ENCODE measurements at places on chromosomes 2 and 18.

GRCh38 chr18:41714872-41715271 lies 240.2 kb upstream of the PIK3C3 start:
- DNase-seq: no peak

DNA sequence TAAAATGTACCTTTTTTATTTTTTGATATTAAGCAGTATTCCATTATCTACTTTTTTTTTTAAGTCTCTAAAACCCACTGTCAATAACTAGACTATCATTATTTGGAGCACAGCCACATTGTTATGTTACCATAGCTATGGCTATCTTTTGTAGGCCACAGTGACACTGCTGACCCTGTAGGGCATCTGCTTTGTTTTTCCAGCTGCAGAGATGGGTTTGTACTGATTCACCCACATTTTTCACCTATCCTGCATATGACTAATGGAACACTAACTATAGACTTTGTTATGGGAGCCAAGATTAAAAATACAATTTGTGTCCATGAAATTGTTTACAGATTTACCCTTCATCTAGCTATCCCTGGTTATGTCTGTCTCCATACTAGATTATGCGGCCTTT lies 21.6 kb upstream of the OTX1 start:
- DNase-seq: no peak

DNA sequence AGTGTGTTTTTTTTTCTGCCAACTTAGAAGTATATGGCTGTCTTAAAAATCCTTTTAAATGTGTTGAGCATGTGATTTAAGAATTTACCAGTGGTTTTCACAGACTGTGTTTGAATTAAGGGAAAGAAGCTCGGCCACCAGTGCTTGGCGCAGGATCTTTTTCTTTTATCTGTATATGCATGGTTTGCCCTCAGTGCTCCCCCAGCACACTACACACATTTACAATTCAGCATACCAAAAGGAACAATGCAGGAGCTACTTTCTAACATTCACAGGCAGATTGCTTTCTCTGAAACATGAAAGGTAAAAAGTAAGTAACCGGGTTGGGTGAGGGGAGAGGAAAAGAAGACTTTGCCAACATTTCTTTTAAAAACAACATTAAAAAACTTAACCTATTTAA lies 3.9 kb downstream of the SALL3 start:
- DNase-seq: no peak

DNA sequence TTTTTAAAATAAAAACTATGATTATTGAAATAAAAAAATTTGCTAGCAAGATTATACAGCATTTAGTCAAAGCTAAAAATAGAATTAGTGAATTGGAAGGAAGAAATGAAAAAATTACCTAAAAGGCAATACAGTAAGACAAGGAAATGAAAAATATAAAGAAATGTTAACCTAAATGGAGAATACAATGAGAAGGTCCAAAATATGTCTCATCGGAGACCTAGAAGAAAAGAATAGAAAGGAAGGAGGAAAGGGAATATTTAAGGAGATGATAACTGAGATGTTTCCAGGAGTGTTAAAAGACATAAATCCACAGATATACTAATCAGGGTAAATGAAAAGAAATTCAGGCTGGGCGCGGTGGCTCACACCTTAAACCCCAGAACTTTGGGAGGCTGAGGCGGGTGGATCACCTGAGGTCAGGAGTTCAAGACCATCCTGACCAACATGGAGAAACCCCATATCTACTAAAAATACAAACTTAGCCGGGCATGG lies 78.9 kb downstream of the AFF3 start:
- DNase-seq: no peak

GRCh38 chr18:46676182-46676835 lies 19.3 kb upstream of the LOXHD1 start:
- no peak for DNase-seq

DNA sequence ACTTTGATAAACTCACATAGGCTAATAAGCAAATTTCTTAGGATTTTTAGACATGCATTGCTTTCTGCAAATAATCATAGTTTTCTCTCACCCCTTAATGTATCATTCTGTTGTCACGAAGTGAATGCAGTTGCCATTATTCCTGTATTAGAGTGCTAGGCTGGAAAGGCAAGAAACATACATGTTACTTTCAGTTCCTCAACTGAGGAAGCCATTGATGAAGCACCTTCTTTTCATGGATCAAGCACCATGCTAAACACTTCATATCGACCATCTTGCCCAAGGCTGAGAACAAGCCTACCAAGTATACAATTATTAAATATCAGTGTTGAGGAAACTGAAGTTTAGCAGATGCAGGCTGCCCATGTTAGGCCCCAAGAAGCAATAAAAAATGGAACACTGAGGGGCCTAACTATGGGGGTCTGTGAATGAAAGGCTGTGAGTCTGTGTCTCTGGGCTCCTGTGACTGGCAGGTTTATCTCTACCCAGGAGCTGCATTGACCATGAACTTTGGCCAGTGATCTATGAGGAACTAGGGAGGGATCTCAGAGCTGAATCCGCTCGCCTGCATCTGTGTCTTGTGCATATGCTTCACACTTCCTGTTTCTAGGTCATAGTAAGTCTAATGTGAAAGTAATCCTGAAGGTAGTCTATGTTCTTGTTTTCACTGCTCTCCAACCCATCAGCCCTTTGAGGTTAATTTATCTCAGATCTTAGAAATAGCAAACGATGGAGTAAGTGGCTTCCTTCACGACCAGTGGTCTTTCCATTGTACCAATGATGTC lies 16.0 kb upstream of the TSPYL6 start:
- no peak for DNase-seq

DNA sequence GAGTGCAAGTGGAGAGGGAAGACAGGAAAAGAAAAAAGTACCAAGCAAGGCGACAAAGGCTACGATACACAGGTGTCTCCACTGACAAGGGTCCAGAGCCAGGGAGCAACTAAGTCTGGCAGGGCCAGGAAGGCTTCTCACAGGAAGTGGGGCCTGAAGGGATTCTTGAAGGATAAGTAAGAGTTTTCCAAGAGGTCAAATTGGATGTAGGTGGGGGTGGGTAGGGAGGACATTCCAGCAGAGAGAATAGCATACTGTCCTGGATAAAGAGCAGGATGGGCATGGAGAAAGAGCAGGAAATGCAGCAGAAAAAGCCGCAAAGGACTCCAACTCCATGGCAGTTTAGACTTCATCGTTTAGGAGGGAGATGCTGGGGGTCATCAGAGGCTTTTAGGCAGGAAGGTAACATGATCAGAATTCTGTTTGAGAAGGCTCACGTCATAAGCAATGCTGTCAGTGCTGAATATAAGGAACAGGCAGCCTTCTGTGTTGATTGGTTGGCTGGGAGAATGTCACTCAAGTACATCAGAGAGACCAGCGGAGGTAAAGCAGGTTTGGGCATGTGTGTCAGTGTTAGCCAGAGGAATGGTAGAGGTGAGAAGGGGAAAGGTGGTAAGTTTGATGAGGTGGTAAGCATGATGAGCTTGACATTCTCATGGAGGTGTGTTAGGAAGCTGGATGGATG lies 35.1 kb downstream of the ARHGAP25 start:
- DNase-seq: no peak

- DNase-seq: peak; percentile 59
Measured at GRCh38 chr2:44952143-44952805, 10.8 kb downstream of the SIX3 start.

DNA sequence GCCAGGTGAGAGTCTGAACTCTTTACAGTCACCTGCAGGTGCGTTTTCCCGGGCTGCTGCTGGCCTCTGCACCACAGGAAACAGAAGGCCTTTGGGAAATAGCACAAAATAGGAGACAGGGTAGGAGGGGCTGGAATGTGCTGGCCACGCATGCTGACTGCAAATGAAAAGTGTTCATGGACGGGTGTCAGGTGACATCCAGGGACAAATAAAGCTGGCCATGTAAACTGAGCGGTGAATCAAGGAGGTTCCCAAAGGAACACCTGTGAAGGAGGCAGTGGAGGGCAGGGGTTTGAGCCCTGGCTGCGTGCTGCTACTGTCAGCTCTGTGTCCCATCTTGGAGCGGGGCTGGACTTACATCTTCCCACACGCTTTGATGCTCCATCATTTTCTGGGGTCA lies 42.4 kb upstream of the GBX2 start:
- DNase-seq: no peak

- no peak for DNase-seq
Measured at GRCh38 chr2:126687503-126687902, 31.5 kb downstream of the GYPC start.

GRCh38 chr2:235810252-235810651 lies 316.4 kb downstream of the AGAP1 start:
- DNase-seq: no peak

- no peak for DNase-seq
Measured at GRCh38 chr18:36600548-36600947, 228.3 kb downstream of the TPGS2 start.

DNA sequence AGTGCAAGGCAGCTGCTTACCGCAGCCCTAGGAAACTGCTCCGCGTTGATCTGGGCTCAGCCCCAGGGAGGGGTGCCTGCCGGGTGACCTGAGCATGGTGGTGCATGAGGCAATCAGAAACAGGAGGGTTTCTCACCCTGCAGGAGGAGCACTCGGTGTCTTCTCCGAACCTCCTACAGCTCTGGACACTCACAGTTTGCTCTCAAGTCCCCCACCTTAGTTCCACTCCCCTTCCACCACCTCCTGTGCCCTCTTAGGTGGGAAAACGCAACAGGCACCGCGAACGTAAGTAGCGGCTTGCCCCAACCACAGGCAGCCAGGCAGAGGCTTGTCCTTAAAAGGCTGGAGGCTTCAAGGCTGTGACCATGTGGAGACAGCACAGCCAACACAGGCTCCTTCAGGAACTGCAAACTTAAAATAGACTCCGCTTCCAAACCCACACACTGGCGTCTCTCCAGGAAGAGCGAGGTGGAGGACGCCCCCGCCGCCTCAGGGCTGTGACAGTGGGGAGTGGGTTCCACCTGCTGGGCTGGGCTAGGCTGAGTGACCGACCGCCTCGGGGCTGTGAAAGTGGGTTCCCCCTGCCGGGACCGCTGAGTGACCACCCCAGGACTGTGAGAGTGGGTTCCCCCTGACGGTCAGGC lies 71.6 kb downstream of the NDUFA10 start:
- no peak for DNase-seq

- DNase-seq: no peak
Measured at GRCh38 chr2:150023044-150023443, 435.5 kb upstream of the MMADHC start.

- peak; percentile 82 for DNase-seq
Measured at GRCh38 chr2:216695401-216695821, at the start of gene IGFBP5. TSS of gene IGFBP5 (minus strand) at chr2:216695549. CDS start at chr2:216694775, 774 bp downstream.

DNA sequence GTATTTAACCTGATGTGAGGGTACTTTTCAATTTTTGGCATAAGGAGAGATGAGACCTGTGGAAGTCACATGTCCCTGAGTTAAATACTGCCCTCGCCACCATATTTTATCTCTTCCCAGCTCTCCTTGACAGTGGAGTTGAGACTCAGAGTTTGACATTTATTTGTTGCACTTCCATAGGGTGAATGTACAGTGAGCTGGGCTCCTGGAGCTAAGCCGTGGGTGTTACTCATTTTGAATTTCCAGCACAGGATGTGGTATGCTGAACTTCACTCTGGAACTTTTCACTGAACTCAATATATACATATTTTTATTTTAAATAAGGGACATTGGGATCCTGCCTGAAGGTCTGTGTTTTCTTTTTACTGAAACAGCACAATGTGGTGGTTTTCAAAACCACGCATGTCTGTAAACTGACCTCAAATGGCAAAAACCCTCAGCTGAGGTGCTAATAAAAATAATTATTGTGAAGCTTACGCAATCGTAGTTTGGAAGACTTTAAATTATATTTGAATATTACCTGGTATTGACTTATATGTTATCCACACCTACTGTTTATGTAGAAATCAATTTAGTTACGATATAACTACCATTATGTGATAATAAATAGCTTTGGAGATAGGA lies 12.1 kb downstream of the RNF144A start:
- no peak for DNase-seq

GRCh38 chr2:15181092-15181745 lies 379.9 kb downstream of the NBAS start:
- no peak for DNase-seq
